ENCODE measurements at places on chromosomes 12 and 14. TPM values are rescaled to one million over a fixed set of nuclear protein-coding genes. Genes with fewer than 3 reads are reported as not detected.

The KRT6B gene
- total RNA-seq: not detected

The PFKM gene
- 35.2 TPM for total RNA-seq

- H3K36me3 ChIP-seq: no peaks in the 10 kb centered on the region
- H3K4me3 ChIP-seq: no peak overlapping the region
- no peak overlapping the region for H3K27ac ChIP-seq
- H3K27me3 ChIP-seq: no peaks in the 10 kb centered on the region
- H3K4me1 ChIP-seq: no peaks in the 10 kb centered on the region
- no peak for DNase-seq
Observed at GRCh38 chr12:129169928-129170327, 316.6 kb downstream of the GLT1D1 start.

GRCh38 chr14:86882818-86883217, 1110.2 kb downstream of the GALC start:
- H3K4me1 ChIP-seq: no peaks in the 10 kb centered on the region
- no peaks in the 10 kb centered on the region for H3K36me3 ChIP-seq
- no peaks in the 10 kb centered on the region for H3K27me3 ChIP-seq
- H3K27ac ChIP-seq: no peak overlapping the region
- DNase-seq: no peak

GRCh38 chr12:92951006-92951405, 21.9 kb upstream of the EEA1 start:
- no peak overlapping the region for H3K4me3 ChIP-seq
- no peak for DNase-seq
- H3K27me3 ChIP-seq: no peaks in the 10 kb centered on the region
- no peaks in the 10 kb centered on the region for H3K4me1 ChIP-seq

GRCh38 chr14:70027785-70028428, 148.7 kb downstream of the SMOC1 start:
- H3K4me3 ChIP-seq: no peak overlapping the region
- no peaks in the 10 kb centered on the region for H3K4me1 ChIP-seq
- H3K27me3 ChIP-seq: peaks cover 13% of the 10 kb centered on the region
- H3K27ac ChIP-seq: no peak overlapping the region
- no peaks in the 10 kb centered on the region for H3K36me3 ChIP-seq

DNA sequence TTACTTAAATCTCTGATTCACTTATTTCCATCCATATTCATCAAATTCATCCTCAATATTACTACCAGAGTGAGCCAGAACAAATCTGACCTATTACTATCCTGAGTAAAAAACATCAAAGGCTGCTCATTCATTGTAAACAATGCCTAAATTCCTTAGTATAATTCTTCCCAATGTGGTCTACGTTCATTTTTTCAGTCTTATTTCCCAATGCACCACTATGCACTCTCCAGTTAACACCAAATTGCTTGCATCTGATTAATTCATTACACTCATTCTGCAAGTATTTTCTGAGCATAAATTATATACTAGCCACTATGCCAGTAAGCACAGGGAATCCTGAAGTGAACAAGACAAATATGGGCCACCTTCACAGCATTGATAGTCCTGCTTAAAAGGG, 110.0 kb downstream of the EPS8 start:
- no peak for DNase-seq
- H3K4me3 ChIP-seq: no peak overlapping the region
- H3K36me3 ChIP-seq: no peaks in the 10 kb centered on the region
- H3K4me1 ChIP-seq: no peaks in the 10 kb centered on the region
- H3K27me3 ChIP-seq: no peaks in the 10 kb centered on the region
- H3K27ac ChIP-seq: no peak overlapping the region

The CCDC175 gene
- total RNA-seq: not detected

DNA sequence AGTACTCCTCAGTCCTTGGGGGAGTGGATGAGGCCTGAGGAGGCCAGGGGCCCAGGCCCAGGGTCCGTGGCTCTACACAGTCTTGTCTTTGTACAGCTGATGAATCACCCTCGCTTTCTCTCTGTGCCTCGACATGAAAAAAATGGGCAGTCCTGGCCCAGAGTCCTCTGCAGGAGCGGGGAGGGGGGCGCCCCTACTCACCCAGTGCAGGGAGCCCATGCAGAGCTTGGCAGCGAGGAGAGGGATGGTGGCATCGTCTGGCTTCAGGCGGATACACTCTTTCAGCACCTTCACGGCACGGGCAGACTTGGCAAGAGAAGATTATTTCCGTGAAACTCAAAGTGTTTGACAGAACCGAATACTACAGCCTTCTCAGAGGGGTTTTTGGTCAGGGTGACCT, 159.3 kb downstream of the TTC7B start:
- peaks cover 41% of the 10 kb centered on the region for H3K36me3 ChIP-seq
- H3K4me1 ChIP-seq: peaks cover 15% of the 10 kb centered on the region
- DNase-seq: no peak
- no peak overlapping the region for H3K4me3 ChIP-seq
- no peak overlapping the region for H3K27ac ChIP-seq
- H3K27me3 ChIP-seq: no peaks in the 10 kb centered on the region

DNA sequence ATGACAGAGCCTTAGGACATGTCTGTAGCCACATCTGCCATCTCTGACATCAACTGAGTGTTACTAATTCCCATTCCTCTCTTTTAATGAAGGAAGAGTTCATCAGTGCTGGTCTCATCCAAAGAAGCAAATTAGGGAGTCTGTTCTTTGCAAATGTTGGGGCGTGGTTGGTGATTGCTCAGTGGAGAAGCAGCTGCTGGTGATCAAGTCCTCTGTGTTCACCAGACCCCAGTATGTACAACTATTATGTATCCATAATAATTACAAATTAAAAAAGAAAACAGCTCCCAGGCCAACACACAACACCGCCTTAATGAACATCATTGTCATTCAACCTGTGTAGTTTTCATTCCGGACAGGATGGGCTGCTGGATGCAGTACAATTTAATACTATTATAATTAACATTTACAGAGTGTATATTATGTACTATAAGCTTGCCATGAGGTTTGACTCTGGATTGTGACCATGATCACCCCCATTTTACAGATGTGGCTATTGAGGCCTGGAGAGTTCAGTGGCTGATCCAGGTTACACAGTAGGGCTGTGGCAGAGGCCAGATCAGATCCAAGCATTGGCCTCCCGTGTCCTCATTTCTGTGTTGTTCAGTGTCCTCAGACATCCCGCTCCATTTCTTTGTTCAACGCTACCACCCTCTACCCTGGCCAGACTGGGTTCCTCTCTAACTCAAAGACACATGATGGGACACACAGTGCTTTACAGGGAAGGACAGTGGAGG, 179.0 kb downstream of the CHST11 start:
- no peak overlapping the region for H3K27ac ChIP-seq
- H3K4me1 ChIP-seq: peaks cover 9% of the 10 kb centered on the region
- no peak overlapping the region for H3K4me3 ChIP-seq

GRCh38 chr12:54424224-54424623, 5.2 kb upstream of the ITGA5 start:
- peaks cover 89% of the 10 kb centered on the region for H3K4me1 ChIP-seq
- no peak overlapping the region for H3K27ac ChIP-seq
- no peaks in the 10 kb centered on the region for H3K27me3 ChIP-seq
- H3K4me3 ChIP-seq: no peak overlapping the region

DNA sequence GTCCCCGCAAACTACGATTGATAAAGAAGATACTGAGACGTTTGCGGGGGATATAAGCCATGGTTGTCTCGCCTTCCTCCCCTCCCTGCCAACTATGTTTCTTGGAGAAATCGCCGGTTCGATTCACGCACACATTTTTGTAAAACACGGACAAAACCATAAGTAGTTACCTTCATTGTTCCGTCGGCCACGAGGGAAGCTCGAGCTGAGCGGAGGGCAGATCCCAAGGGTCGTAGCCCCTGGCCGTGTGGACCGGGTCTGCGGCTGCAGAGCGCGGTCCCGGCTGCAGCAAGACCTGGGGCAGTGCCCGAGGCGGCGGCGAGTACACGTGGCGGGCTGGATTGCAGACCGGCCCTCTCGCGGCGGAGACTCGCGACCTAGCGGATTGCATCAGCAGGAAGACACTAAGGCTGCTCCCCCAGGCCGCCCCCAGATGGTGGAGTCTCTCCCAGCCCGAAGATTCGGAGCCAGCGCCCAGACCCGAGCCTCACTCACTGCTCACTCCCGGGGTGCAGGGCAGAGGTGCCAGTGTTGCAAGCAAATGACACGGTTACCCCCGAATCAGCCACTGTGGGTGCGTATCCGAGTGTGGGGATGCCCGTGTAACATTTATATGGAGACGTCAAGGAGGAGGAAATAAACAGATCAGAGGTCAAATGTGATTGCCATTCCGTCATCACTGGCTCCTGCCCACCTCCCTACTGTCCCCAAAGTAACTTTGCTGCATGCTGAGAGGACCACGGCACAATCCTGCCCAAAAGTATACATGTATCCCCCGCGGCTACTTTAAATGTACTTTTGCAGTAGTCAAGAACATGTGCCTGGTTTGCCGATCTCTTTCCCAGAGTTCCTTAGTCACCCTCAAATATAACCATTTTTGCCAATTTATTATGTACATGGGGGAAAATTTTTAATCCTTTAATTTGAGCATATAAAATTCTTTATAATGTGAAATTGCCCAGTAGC, at the start of gene BCAT1:
Gene BCAT1 (minus strand): TSS at position 345 of the 966 bp plus-strand sequence. CDS start 169 bp downstream, at position 176.
- peak; percentile 80 for DNase-seq
- peaks cover 37% of the 10 kb centered on the region for H3K4me1 ChIP-seq
- peak within 1 kb of the TSS; percentile 69 for H3K4me3 ChIP-seq
- no peaks in the 10 kb centered on the region for H3K27me3 ChIP-seq
- peaks cover 24% of the 10 kb centered on the region for H3K36me3 ChIP-seq

DNA sequence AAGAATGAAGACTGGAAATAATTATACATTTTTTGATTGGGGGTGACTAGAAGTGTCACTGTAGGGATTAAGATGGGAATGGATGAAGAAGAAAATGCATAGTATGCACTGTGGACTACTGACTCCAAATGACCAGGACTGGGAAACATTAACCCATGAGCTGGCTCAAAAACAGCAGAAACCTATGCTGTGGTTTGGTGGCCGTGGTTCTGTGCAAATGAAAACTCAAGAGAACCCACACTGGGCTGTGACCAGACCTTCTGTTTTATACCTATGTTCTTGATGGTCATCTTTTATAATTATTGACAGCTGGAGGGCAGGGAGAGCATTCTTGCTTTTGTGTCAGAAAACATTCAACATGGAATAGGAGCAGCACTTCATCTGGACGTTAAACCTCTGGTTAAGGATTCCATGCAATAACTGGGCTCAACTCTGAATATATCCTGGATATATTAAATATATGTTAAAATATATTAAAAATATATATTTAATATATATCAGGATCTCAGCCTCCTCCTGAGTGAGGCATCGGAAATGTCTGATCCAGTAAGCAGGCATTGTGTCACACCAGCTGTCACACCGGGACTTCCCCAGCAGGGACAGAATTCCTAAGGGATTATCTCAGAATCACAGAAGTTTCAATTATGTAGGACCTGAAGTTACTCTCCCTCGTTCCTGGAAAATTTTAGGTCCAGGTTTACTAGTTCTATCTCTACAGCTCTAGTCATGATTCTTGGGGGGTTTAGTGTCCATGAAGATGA, 48.5 kb downstream of the BBS10 start:
- no peaks in the 10 kb centered on the region for H3K27me3 ChIP-seq
- no peak overlapping the region for H3K4me3 ChIP-seq
- no peak for DNase-seq
- H3K27ac ChIP-seq: no peak overlapping the region

DNA sequence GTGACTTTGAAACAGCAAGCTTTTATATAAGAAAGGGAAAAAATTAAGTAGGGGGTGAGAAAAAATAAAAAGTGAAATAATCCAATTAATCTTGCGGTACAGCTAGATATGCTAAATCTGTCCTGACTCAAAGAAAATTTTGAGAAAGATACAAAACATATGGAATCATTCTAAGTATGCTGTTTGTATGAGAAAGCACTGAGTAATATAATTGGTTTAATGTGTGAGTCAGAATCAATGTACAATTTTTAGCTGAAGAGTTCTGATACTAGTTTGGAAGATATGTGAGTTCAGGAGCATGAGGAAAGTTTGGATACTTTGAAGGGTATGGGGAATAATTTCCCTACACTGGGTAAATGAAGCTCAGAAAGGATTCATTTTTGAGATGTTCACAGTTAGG, 190.9 kb upstream of the RASSF8 start:
- no peaks in the 10 kb centered on the region for H3K4me1 ChIP-seq
- H3K27ac ChIP-seq: no peak overlapping the region
- no peak for DNase-seq
- no peaks in the 10 kb centered on the region for H3K27me3 ChIP-seq
- no peaks in the 10 kb centered on the region for H3K36me3 ChIP-seq

DNA sequence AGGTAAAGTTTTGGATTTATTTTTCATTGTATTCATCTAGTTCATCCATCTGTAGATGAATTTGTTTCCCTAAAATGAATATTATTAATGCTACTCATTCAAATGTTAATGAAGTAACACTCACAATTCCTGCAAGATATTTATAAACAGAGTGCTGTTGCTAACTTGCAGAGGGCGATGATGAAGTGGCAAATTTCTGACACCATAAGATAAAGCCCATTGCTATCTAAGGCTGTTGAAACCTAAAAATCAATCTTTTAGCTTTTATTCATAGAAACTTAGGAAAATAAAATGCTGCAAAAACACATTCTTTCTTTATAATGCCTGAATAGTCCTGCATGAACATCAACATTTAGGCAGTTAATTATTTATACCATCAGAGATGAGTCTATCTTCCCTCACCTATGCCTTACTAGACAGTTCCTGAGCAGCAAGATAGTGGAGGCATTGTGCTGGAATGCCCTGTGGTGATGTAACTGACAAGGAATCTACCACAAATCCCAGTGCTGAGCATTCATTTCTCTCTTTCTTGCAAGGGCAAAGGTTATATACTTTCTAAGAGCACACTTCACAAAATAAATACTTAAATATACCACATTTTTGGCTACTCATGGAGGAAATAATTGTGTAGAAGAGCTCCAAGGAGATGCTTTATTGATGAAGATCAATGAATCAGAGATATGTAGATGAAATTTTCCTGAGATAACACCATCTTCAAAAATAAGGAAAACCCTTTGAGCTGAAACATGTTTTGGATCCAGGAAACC, 57.6 kb downstream of the LMNTD1 start:
- no peaks in the 10 kb centered on the region for H3K4me1 ChIP-seq
- H3K4me3 ChIP-seq: no peak overlapping the region
- H3K27me3 ChIP-seq: no peaks in the 10 kb centered on the region
- no peak overlapping the region for H3K27ac ChIP-seq

DNA sequence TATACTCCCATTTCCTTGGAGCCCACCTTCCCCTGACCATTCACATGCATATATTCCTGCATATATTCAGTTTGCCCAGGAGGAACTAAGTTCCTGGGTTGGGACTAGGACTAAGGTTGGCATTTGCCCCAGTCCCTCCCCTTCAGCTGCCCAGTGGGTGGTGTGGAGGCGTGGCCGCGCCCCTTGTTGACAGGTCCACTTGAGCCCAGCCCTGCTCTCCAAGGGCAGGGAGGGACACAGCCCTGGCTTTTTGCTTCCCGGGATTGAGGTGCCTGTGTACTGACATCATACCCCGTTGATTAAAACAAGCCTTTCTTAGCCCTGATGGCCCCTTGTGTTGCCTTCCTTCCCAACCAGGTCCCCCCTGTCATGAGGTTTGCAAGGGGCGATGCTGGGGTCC, 7.3 kb downstream of the ERBB3 start:
- DNase-seq: no peak
- no peak overlapping the region for H3K4me3 ChIP-seq
- no peaks in the 10 kb centered on the region for H3K36me3 ChIP-seq

- 0 out of 3 replicates have a peak overlapping the region, but pooled peaks have one; percentile 29 for H3K27ac ChIP-seq
- H3K4me3 ChIP-seq: no peak overlapping the region
- H3K27me3 ChIP-seq: no peaks in the 10 kb centered on the region
- H3K36me3 ChIP-seq: peaks cover 81% of the 10 kb centered on the region
- no peak for DNase-seq
Observed at GRCh38 chr12:68813242-68813593, 5.2 kb downstream of the MDM2 start.

- H3K4me3 ChIP-seq: no peak overlapping the region
- H3K27ac ChIP-seq: no peak overlapping the region
- H3K36me3 ChIP-seq: no peaks in the 10 kb centered on the region
- H3K27me3 ChIP-seq: peaks cover 11% of the 10 kb centered on the region
Observed at GRCh38 chr12:2035431-2036055, 17.2 kb upstream of the CACNA1C start.

The RNF212B gene
- total RNA-seq: not detected

Measured in K562 (cell line).